ENCODE measurements at places on chromosomes 4 and X.

- no peak for DNase-seq
Measured at GRCh38 chr4:16194214-16194613, 32.1 kb downstream of the TAPT1 start.

GRCh38 chrX:41935832-41936231, 12.5 kb upstream of the CASK start:
- no peak for DNase-seq

- DNase-seq, result no peak
Measured at GRCh38 chr4:142242156-142242555, 603.9 kb downstream of the INPP4B start.

DNA sequence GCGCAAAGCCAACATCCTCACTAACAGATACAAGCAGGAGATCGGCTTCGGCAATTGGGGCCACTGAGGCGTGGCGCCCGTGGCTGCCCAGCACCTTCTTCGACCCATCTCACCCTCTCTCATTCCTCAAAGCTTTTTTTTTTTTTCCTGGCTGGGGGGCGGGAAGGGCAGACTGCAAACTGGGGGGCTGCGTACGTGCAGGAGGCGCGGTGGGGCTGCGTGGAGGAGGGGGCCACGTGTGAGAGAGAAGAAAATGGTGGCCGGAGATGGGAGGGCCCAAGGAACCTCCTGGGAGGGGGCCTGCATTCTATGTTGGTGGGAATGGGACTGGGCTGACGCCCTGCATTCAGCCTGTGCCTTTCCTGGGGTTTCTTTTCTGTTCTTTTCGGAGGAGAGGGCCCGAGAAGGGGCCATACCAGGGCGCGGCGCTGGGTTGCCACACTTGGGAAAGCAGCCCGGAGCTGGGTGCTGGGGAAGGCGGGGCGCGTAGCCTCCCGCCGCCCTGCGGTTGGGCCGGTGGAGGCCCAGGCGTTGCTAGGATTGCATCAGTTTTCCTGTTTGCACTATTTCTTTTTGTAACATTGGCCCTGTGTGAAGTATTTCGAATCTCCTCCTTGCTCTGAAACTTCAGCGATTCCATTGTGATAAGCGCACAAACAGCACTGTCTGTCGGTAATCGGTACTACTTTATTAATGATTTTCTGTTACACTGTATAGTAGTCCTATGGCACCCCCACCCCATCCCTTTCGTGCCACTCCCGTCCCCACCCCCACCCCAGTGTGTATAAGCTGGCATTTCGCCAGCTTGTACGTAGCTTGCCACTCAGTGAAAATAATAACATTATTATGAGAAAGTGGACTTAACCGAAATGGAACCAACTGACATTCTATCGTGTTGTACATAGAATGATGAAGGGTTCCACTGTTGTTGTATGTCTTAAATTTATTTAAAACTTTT, 4.5 kb downstream of the MID1IP1 start:
- peak; percentile 90 for DNase-seq

- DNase-seq, result no peak
Measured at GRCh38 chr4:37138789-37139188, 105.8 kb upstream of the NWD2 start.

DNA sequence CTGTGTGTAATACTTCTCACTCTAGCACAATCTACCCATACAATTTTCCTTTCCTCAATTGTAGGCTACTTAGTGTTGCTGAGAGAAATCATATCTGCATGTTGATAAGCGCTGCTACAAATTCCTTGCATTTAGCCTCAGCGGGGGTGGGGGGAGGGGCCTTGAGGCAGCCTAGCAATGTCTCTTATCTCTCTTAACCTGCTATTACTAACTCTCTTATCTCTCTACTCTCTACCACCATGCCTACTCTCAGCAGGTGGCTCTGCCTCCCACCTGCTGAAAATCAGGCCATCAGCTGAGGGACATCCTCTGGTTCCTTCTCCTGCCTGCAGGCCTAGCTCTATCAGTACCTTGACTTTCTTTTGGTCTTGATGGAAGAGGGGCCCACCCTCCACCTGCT, 98.9 kb downstream of the GPR82 start:
- DNase-seq, result no peak

DNA sequence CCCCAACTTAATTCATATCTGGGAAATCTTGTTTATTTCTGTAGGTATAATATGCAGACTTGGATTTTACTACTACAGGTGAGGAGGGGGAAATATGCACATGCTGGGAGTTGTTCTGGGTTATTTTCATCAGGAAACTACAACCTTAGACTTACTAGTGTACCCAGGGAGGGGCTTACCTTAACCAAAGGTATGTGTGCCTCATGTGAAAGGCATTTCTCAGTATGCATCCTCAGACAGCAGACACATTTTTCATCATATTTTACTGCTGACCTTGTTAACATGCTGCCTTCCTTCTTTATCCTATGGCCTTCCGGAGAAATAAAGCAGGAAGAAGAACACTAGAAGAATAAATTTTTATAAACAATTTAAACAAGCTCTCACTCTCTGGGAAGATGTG, 214.9 kb downstream of the SPANXN4 start:
- no peak for DNase-seq

DNA sequence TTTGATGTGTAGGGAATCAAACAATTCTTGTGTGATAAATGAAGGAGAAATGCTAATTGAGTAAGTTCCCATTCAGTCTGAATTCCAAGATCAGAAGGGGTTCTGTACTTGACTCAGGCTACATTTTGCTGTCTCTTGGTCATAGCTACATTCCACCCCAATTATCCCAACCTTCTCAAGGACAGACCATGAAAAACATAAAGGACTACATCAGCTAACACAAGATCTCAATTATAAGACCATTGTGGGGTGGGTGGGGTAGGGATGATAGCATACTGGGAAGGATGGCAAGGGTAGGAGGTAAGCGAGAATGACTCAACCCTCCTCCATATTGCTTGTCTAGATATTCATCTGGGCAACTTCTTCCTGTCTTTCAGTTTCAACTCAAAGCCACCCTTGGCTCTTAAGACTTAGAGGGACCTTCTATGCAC, 87.4 kb upstream of the ETNPPL start:
- DNase-seq, result no peak

DNA sequence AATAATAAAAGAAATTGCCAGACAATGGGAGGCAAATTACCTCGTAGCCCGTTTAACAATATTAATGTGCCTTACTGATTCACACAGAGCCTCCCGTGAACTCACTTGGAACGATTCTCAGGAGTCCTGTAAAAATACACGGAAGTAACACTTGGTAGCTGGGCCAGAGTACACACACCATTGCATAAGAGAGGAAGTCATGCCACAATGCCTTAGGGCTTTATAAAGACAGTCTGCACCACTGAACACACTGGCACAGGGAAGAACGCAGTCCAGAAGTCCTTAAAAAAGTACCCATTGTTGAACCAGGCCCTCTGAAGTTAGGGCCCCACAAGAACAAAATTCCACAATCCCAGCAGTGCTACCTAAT, 15.1 kb downstream of the SLC2A9 start:
- no peak for DNase-seq

DNA sequence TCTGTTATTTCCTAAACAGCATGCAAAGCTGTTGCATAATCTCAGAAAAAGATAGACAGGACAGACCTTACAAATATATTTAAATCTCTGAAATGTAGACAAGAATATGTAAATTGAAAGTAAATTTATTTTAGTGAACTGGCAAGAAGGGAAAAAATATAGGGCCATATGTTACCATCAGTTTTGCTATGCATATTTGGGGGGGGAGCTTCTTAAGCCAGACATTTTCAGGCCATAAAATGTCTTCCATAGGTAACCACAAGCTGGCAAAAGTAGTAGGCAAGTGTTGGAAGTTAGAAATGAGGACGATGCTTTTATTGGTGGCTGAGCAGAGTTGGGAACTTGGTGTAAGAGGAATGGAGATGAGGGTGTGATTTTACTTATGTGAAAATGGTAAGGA, 272.0 kb upstream of the CXXC4 start:
- DNase-seq, result no peak

DNA sequence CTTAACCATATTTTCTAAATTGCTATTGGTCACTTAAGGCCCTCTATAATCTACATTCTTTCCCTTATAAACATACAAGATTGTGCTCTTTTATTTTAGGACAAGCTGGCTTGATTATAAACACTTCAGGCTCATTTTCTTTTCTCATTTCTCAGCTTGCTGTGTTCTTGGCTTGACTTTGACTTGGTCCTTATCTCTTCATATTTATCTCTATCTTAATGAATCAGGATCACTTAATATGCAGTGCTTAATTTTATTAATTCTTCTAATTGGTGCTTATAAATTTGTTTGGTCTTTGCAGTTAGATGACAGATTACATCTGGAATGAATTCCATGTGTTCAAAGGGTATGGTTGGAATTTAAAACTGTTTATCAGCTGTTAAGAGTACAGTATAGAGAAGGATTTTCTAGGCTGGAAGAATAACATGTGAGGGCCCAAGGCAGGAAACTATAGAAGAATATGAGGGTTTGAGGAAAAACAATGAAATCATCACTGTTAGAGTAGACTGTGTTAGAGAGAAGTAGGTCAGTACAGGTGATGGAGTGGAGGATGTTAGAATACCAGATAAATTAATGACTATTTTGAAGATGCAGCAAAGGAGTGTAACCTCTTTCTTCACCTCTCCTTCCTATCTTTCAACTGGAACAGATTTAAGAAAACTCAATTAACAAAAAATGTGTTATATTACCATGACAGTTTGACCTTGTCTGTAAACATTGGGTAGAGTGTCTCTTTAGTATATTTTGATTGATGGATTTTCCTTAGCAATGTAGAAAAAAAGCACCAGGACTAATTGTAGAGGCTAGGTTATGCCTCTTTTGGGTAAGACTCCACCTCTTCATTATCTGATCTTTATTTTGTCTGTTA, 169.6 kb downstream of the RAPGEF2 start:
- DNase-seq, result no peak

GRCh38 chr4:87632469-87632868, 17.6 kb upstream of the DMP1 start:
- no peak for DNase-seq

DNA sequence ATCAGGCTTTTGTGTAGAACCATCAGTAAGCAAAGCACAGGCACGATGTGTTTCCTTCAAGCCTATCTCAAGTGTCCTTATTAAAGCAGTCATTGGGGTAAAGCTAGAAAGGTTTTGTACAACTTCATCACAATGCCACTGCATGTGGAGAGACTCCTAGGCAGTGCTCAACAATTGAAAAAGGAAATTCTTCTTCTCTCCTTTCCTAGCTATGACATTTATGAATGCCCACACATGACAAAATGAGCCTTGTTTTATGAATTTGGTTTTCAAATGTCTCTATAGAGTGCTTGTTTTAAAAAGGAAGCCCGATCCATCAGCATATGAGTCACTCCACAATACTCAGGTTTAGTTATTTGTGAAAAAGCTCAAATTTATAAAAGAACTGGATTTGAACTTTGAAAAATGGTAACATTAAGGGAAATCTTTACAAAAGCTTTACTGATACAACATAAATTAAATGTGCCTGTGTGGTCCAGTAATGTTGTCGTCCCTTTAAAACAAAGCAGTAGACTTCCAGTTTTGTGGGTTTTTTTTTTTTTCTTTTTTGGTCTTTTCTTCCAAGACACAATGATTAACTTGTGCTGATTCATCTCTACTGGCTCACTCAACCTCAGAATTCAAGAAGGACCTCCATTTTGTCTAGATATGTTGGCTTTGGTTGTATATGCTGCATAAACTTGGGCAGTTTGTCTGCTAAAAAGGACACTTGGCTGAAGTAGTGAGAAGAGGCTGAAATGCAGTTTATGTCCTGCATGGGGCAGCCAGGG, 273.8 kb downstream of the GASK1B start:
- no peak for DNase-seq

- DNase-seq, result no peak
Measured at GRCh38 chr4:139943277-139943676, 210.7 kb downstream of the MAML3 start.

DNA sequence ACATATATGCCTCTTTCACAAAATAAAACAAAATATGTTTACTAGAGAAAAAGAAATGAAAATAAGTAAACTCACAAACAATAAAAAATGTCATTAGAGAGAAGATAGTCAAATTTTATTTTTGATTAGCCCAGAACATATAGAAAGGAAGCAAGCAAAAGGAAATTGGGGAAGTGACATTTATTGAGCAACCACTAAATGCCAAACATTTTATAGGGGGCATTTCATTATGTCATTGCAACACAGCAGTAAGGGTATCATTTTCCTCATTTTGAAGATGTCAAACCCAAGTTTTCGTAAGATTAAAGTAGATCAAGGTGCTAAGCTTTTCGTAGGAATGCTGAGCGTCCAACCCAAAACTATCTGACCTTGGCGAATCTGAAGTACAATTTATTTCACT, 1331.5 kb upstream of the PABPC4L start:
- no peak for DNase-seq

DNA sequence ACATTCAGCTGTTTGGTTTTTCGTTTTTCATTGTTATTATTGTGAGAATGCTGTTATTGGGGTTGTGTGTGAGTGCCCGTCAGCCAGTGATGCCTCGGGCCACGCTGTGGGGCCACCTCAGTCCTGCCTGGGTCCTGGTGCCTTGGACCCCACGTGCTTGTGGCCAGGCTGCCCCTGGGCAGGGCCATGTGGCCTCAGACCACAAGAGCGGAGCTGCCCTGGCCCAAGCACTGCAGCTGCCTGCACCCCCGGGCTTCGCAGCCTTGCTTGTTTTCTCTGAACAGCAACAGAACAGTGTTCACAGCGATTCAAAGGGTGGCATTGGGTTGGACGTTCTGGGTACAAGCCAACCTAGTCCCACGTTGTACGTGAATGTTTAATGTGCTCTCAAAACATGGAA, 56.9 kb downstream of the CPLX1 start:
- no peak for DNase-seq

DNA sequence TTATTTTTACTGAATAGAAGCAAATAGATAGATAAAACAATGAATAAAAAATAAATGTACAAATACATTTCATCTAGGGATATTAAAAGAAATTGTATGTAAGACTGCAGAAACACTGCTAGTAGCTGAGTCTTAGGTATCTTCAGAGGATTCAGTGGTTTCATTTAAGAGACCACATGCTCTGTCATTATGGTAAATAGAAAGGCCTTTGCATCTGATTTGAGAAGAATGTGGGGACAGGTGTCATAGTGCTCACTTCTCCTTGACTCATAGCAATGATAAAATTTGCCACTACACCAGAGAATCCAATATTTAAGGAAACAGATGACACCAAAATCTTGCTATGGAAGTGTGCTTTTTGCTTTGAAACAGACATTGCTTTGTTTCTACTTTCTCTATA, 59.8 kb upstream of the PPP1R2C start:
- DNase-seq, result no peak

DNA sequence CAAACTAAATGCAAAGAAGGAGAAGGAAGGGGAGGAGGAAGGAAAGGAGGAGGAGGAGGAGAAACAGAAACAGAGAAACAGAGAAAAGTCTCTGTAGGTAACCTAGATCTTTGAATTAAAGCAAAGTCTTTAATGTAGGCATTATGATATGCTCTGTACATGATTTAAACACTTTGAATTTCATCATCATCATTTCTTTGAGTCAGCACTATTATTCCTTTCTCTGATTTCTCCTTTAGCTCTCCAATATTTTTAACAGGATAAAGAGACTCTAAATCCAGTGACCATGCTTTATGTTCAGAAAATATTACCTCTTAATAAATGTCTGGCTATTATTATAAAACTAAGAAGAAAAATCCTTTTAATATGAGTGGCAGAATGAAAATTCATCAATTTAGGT, 124.3 kb downstream of the ANTXR2 start:
- no peak for DNase-seq

- no peak for DNase-seq
Measured at GRCh38 chr4:102569200-102569599, 68.0 kb downstream of the NFKB1 start.

GRCh38 chr4:15153662-15154061, 151.4 kb downstream of the CPEB2 start:
- no peak for DNase-seq

- DNase-seq, result no peak
Measured at GRCh38 chrX:110320381-110320987, 2.6 kb upstream of the AMMECR1 start.

- no peak for DNase-seq
Measured at GRCh38 chrX:85052636-85053343, 49.1 kb downstream of the APOOL start.
